ENCODE measurements at places on chromosomes 7 and 10.

DNA sequence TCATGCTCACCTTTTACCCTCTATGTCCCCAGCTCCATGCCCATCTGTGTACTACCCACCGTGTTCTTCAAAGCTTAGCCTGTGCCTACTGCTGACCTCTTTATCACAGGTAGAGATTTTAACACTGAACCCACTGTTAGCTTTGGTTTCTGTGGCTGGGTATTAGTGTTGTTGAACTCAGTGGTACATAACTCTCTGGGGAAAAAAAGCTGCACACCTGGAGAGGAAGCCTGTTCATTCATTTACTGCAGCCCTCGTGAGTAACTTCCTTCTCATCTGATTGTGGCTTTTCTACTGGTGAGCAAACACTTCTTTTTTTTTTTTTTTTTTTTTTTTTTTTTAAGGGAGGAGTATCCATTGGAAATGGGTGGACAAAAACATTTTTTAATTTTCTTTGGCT, 326.3 kb downstream of the CCSER2 start:
- no peak for DNase-seq

DNA sequence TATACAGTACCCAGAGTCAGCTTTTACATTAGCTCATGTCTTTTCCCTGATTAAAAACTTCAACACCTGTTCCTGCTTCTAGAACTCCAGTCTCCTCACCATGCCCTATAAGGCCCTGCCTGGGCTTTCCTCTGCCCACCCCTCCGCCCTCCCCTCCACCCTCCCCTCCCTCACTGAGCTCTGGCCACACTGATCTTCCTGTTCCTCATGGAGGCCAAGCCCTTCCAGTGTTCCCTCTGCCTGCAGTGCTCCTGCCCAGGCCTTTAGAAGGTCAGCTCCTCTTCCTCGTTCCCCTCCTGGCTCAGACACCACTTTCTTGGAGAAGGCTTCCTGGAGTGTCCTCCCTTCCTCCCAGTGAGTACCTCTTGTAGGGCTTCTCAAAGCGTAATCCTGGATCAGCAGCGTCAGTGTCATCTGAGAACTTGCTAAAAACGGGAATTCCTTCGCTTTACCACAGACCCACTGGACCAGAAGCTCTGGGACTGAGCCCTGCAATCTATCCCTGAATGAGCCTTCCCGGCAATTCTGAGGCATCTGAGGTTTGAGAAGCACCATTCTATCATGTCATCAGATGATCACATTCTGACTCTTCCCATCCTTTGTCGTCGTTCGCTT, 3.7 kb downstream of the PDZD7 start:
- no peak for DNase-seq

GRCh38 chr10:11245095-11245479, 227.4 kb downstream of the CELF2 start:
- no peak for DNase-seq

DNA sequence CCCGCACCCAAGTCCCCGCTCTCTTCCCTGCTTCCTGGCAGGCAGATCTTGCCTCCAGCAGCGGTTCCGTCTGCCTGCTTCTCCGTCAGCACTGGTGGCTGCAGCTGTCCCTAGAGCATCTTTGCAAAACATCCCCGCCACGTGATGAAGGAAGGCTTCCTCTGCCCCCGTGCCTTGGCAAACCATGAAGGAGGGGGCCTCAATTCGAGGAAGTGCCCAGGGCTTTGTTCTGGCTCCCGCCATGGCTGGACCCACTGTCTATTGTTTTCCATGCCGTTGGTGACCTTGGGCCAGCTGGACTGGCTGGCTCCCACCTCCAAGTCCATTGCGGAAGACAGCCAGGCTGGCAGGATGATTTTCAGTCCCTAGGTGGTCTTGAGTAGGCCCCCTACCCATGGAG, 13.2 kb upstream of the AQP1 start:
- DNase-seq: no peak

DNA sequence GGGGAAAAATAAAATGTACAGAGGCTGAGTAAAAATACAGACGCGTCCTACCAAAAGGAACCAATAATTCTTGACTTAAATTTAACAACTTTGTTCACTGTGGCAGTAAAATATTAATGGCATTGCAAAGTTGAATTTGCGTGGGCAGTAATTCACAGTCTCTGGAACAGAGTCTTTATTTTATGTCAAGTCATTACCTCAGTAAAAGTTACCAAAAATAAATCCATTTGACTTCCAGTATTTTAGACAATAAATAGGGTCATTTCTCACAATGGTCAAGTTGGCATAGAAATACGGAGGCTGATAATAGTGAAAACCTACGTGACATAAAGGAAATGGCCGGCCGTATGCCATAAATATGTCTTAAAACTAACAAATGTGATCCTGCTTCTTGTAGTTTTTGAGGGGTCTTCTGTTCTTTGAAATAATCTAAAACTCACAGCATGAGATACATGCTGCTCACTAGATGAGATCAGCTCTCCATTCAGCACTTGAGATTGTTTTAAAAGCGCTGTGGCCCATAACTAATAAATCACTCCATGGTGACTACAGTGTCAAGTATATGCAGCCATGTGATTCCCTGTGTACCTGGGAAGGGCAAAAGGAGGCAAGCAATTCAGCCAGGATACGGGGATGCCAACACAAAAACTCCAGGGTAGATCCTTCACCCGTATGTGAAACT, 75.3 kb downstream of the DOCK4 start:
- DNase-seq: no peak

GRCh38 chr7:106238830-106239229, 46.0 kb downstream of the NAMPT start:
- no peak for DNase-seq
